Inflammatory macrophage treated with lipopolysaccharide for 1 hour (primary cell): ENCODE measurements at places on chromosomes 11 and 22.

DNA sequence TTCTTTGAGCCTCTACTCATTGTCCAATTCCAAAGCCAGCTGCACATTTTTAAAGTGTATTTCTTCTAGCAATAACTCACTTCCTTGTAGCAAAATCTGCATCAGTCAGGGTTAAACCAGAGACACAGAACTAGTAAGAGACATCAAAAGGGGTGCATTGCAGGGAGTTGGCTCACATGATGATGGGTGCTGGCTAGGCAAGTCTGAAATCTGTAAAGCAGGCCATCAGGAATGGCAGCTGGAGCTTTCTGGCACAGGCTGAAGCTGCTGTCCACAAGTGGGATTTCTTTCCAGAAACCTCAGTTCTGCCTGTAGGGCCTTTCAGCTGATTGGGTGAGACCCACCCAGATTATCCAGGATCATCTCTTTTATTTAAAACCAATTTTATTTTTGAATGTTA lies 698.1 kb downstream of the NTM start:
- no peak for DNase-seq

DNA sequence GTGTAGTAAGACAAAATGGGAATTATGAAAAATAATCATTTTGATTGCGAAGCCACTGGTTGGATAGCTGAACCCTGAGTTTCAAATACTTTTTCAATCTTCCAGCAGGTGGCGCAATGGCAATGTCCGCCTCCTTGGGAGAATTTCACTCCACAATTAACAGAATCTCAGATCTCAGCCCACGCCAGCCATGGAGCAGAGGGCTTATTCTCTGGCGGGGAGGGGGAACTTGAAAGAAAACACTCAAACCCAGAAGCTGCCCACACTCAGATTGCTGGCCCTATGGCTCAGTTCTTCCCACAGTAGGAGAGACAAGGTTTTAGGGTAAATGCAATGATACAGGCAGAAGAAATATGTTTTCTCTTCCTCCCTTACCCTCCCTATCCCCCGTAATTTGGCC lies 38.7 kb upstream of the RCN1 start:
- DNase-seq: peak; percentile 89

GRCh38 chr11:120775986-120776951 lies 247.6 kb upstream of the TBCEL start:
- DNase-seq: no peak

- DNase-seq: no peak
Observed at GRCh38 chr22:30523646-30524489, 18.4 kb upstream of the SEC14L4 start.

GRCh38 chr11:79940165-79940564 lies 499.3 kb upstream of the TENM4 start:
- DNase-seq: no peak

DNA sequence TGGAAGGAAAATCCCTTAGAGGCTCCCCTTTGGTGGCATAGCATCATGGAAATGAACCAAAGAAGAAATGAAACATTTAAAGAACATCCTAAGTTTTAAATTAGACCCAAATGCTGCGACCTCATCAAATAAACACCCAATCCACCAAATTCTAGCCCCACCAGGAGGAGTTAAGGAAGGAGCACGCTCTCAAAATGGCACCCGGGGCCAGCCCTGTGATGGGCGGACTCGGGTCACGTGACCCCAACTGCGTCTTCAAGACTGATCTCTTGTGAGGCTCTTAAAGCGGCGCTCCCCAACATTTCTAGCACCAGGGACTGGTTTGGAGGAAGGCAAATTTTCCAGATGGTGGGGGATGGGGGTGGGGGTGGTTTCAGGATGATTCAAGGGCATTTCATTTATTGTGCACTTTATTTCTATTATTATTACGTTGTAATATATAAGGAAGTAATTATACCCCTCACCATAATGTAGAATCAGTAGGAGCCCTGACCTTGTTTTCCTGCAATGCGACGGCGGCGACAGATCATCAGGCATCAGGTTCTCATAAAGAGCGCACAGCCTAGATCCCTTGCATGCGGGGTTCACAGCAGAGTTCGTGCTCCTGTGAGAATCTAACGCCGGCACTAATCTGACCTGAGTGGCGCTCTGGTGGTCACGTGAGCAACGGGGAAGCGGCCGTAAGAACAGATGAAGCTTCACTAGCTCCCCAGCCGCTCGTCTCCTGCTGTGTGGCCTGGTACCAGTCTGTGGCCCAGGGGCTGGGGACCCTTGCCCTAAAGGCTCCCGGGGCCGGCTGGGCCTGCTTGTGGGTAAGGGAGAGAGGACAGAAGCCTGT lies 90.6 kb upstream of the SLC22A12 start:
- peak; percentile 26 for DNase-seq
